ENCODE measurements at places on chromosomes 13 and 19.

DNA sequence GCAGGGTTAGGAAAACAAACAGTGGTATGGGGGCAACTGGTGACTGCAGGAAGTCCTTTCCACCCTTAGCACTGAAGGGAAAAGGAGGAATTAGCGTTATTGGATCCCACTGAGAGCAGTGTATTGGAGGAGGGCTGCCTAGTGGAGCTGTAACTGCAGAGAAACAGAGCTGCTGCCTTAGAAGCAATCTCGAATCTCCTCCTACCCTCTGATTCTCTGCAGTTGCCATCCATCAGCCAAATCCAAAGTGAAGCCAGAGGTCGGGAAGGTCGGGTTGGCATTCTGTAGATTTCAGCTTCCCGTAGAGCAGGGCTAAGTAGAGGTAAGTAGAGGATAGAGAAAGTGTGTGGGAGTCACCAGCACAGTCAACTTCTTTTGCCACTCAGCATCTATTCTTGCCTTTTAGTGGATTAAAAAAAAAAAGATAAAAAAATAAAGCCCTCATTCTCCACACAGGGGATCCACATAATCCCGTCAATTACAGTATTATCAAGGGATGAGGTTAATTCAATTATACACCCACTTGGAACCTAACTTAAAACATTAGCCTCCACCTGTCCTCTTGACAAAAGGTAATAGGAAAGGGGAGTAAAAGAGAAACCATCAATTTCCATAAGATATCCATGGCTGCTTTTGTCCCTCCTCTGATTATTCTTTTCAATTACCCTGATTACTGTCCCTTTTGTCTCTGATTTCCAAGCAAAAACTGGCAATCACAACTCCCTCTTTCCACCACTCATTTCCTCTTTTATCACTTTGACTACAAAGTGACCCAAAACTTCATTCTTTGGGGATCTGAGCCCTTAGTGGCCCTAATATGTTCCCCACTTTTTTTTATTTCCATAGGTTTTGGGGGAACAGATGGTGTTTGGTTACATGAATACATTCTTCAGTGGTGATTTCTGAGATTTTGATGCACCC lies 234.7 kb downstream of the RBM26 start:
- DNase-seq = no peak

DNA sequence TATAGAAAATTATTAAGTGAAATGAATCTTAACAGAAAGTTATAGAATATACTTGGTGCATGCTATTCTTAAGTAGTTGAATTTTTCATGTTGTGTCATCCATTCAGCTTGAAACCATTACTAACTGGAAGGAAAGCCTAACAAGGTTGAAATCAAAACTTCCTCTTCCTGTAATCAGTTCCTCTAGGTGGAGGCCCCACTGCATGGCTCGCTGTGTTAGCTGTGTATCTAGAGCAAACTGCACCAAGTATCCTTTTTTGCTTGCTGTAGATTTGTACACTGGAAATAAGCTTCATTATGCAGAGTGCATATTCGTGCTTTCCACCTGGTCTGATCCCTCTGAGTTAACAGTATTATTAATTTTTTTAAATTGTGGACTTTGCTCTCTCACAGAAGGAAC lies 1146.1 kb downstream of the EFNB2 start:
- no peak for DNase-seq

- no peak for DNase-seq
Measured at GRCh38 chr13:55566334-55566733, 1574.4 kb upstream of the PRR20A start.

DNA sequence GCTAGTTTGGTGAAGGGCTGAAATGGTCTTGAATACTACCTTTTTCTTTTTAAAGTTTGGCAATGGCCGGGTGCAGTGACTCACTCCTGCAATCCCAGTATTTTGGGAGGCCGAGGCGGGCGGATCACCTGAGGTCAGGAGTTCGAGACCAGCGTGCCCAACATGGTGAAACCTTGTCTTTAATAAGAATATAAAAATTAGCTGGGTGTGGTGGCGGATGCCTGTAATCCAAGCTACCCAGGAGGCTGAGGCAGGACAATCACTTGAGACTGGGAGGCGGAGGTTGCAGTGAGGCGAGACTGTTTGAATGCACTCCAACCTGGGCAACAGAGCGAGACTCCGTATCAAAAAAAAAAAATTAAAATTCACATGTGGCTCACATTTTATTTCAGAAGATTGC lies 880 bp upstream of the ZNF723 start:
- no peak for DNase-seq

- DNase-seq = no peak
Measured at GRCh38 chr19:16627928-16628182, 149 bp downstream of the MED26 start.

DNA sequence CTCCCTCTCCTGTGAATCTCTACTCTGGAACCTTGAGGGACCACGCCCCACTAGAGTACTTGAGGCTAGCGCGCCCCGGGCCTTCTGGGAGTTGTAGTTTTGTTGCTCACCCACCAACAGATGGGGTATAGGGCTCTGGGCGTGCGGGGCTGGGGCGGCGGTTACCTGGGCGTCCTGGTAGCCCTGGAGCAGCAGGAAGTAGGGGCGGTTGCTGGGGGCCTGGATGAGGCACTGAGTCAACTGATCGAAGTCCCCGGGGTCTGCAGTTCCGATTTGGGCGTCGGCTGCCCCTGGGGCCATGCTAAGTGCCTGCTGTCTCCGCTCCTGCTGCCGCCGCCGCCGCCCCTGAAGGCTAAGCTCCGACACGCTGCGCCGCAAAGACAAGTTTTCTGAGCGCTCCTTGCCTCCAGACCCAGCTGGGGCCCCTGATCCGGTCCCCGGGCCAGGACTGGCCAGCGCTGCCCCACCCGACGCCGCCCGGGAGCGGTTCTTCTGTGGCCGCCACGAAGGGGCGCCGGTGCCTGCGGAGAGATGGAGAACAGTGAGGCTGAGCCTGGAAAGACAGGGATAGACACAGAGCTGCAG lies 5.3 kb downstream of the RASIP1 start:
- DNase-seq = no peak

- DNase-seq = no peak
Measured at GRCh38 chr19:43768273-43769050, 12.3 kb downstream of the KCNN4 start.

DNA sequence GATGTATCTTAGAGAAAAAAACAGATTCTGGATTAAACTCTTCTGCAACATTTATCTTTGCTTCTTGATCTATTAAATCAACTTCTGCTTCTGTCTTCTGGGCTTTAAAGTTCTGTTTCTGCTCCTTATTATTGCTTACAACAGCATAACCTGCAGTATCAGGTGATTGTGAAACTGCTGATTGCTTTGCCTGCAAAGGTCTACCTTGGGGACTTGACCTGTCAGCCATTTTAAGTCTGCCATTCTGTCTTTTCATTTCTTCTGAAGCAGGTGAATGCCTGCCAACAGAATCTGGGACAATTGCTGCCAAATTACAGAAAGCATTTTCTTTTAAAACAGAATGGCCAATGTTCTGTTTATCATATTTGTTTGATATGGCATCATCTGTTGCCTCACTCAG lies 31.1 kb downstream of the TEX30 start:
- DNase-seq = no peak

GRCh38 chr13:98740131-98740530 lies 12.3 kb downstream of the SLC15A1 start:
- DNase-seq = no peak

DNA sequence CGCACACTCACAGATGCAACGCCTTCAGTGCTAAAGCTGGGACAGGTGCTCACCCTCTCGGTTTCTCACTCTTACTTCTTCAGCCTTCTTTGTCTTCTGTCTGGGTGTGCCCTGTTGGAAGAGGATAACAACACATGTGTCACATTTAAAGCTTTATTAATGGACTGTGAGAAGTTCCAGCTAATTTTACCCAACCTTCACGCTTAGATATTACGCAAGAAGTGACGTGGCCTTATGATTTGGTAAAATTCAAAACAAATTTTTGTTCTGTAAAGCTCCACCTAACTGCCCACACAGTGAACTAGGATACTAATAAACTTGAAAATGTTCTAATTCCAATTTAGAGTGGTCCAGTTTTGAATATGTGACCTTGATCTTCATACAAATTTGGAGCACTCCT lies 66.7 kb upstream of the LRCH1 start:
- DNase-seq = no peak

DNA sequence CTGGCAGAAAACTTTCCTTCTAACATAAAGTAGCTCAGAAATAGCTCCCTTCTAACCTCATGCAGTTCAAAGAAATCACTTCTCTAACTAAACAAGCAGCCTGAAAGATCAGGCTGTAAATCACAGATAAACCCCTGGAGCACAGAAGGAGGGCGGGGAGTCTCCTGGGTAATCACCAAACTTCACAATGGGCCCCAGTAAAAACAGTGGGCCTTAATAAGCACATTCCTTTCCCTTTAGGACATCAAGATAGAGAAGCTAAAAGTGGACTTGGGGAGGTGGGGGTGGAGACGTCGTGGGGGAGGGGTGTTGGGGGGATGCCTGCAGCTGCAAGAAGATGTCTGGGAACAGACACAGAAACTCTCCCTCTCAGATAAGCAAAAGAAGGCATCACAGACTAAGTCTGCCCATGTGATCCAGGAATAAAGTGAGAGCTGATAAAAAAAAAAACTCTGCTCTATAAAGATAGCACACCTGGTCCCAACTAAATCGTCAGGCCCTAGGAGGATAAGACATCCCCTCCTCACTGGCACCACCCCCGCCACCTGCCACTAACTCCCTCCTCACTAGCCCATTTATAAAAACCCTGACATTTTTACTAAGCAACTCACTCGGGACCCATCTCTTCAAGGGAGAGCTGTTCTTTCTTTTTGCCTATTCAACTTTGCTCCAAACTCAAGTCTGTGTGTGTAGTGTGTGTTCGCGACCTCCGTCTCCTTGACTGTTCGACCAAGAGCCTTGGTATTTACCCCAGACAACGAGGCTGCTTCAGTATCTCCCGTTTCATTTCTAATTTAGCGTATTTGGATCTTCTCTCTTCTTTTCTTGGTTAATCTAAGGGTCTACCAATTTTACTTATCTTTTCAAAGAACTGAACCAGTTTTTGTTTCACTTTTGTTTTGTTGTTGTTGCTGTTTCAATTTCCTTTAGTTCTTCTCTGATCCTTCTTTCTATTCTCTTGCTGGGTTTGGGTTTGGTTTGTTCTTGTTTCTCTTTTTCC lies 31.7 kb downstream of the DNAJC15 start:
- DNase-seq = peak; percentile 57

GRCh38 chr13:44803390-44803789 lies 185.9 kb downstream of the NUFIP1 start:
- DNase-seq = no peak

DNA sequence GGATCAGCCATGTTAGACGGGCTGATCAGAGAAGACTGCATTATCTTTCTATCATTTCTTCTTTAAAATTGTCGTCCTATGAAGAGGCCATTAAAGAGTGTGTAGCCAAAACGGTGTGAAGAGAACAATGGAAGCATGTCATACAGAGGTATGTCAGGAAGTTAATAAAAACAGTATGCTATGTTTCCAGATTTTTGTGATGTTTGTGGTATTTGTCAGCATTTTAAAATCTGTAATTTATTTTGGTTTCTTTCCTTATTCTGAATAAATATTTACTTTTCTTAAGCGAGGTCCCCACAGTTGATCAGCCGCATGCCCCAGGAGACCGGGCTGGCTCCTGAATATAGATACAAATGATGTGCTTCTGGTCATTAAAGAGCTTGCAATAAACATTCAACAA lies 142.9 kb upstream of the SERP2 start:
- DNase-seq = no peak

- no peak for DNase-seq
Measured at GRCh38 chr19:11164879-11165406, 9.4 kb upstream of the SPC24 start.

DNA sequence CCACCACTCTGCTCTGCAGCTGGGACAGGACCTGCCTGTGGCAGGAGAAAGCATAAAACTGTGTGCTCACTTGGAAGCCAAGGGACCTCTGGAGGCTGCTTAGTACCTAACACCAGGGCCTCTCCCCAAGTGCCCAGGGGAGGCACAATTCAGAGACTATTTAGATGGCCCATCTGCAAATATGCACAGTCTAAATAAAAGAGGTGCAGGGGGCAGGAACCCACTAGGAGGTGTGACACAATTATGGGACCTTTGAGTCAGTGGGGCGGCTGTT lies 32.6 kb upstream of the EPHX3 start:
- no peak for DNase-seq

- peak; percentile 20 for DNase-seq
Measured at GRCh38 chr19:12478234-12478941, 6.2 kb downstream of the ZNF709 start.
